ENCODE measurements at places on chromosomes 6 and 20.

- no peak for DNase-seq
Observed at GRCh38 chr6:25473447-25473846, 178.6 kb upstream of the SCGN start.

GRCh38 chr20:33108661-33109060, 29.2 kb downstream of the BPIFB4 start:
- DNase-seq: no peak

DNA sequence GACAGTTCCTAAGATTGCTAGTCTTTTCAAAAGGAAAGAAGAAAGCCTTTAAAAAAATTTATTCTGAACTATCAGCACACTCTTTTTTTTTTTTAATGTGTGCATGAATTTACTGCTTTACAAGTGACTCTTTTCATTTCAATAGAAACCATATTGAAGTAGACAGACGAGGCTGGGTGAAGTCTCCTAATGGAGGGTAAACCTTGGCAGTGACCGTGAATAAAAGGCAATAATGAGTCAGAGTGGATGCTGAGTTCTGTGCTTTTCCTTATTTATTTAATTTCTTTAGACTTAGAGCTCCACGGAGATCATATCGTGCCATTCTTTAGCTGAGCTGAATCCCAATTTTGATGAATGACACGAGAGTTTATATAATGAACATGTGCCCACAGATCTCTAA, 196.9 kb downstream of the PRL start:
- no peak for DNase-seq

DNA sequence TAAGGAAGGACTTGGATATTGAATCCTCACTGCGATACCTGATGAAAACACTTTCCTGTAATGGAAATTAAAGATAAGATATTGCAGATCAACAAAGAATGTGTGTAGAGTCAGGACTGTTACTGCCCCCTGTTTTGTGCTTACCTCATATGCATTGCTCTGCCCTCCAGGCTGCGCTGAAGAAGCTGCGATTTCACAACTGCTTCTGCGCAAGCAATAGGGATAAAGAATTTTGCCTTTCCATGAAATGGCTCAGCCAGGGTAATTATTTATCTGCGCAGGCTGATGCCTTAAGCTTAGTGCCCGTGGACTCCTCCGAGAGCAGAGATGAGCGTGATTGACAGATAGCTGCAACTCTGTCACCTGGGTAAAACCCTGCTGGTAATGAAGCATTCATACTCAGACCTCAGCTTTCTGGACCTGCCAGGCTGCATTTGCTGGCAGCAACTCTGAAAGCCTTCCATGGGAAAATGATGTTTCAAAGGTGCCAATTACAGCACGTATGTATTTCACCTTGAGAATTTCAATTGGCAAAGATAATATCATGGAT, 370.6 kb downstream of the SAMD5 start:
- no peak for DNase-seq

GRCh38 chr6:96576221-96576620, 13.3 kb downstream of the FHL5 start:
- DNase-seq: no peak

DNA sequence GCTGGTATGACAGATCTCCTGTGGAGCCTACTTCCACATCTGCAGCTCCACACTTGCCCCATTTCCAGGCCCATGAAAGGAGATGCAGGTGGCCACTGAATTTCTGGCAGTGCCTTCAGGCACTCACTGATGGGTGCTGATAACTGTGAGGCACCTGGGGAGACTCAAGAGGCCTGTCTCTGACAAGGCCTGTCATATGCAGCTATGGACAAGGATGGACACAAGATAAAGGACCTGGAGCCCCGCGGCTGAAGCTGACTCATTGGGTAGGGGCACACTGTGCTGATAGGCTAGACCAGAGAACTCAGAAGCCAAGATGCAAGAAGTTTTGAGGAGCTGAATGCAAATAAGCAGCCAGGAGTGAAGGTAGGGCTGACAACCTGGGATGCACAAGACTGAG, 81.0 kb upstream of the LRFN2 start:
- no peak for DNase-seq

All from nephron progenitor cell (in vitro differentiated cells).